ENCODE measurements at places on chromosomes 5 and 9.

DNA sequence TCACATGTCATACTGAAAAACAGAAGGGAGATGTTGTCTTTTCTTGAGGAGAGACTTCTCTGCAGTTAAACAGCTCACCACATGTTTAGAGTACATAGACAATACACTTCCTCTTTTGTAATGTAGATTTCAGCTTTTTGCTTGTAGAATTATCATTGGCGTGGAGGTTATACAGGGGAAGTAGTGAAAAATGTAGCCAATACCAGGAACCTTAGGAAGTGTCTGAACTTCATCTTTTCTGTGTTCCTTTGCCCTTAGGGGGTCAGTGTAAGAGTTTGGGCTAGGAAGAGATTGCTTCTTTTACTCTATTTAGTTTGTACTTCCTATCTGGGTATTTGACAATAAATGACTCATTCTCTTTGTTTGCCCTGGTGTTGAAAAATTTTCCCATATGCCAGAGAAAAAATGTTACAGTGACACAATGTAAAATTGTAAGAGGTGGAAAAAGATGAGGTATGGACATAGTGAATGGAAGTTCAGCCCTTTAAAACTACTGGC, 21.0 kb upstream of the CDKN2B start:
- no peak for DNase-seq

DNA sequence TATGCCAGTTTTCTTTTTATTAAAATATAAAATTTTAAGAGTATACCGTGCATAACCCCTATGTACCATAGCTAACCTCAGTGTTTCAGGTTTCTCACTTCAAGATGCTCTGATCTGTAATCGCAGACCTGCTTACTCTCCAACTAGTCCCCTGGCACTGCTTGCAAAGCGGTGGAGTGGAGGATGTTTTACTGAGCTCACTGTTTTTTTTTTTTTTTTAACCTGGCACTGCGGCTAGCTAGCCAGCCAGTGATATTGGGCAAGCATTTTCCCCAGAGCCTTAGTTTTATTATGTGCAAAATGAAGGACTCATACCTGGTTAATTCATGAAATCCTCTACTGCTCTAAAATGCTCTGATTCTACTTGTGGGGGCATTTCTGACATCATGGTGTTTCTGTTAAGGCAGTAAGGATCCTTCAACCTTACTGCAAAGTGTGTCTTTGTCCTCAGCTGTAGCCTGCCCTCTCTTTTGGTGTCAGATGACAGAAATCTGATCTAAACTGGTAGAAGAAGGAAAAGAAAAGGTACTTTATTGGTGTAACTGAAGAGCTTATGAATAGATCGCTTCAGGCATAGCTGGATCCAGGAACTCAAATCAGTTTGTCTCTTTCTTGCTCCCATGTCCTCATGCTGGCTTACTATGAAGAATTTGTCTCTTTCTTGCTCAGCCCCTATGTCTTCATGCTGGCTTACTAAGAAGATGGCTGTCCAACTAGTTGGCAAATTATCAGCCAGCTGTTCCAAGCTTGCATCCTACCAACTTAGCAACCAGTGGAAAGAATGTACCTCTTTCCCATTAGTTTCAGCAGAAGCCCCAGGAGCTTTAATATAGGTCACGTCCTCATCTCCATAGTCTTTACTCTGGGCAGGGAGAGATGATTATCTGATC, 59.8 kb downstream of the DOCK2 start:
- DNase-seq, result no peak

- DNase-seq, result no peak
Observed at GRCh38 chr5:134119720-134120119, 5.2 kb downstream of the TCF7 start.

GRCh38 chr9:78015241-78015640, 16.4 kb downstream of the GNAQ start:
- no peak for DNase-seq

GRCh38 chr5:149376711-149377447, 2.2 kb downstream of the IL17B start:
- DNase-seq, result no peak

DNA sequence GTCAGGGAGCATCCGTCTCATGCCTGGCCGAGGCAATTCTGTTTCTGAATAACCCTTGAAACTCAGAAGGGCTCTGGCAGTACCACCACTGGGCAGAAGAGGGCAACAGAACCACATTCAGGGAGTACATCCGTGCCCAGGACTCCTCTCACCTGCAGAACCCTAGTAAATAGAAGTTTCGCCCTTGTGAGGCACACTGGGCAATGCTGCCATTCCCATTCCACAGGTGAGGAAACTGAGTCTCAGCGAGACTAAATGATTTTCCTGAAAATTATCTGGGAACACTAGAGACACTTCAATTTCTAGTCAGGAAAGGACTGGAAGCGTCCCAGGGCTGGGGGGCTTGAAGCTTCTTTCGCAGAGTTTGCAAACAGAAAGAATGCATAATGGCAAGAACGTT, 74.7 kb downstream of the FGF1 start:
- peak; percentile 61 for DNase-seq

DNA sequence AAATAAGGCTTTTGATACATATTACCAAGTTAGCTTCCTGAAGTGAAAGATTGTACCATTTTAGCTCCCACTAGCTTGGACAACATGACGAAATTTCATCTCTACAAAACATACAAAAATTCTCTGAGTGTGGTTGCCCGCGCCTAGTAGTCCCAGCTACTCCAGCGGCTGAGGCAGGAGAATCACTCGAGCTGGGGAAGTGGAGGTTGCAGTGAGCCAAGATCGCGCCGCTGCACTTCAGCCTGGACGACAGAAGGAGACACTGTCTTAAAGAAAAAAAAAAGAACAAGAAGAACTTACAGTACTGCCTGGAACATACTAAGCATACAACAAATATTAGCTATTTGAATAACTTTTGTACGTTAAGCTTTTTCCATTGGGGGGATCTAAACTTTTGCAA, 29.7 kb upstream of the NRG2 start:
- no peak for DNase-seq

DNA sequence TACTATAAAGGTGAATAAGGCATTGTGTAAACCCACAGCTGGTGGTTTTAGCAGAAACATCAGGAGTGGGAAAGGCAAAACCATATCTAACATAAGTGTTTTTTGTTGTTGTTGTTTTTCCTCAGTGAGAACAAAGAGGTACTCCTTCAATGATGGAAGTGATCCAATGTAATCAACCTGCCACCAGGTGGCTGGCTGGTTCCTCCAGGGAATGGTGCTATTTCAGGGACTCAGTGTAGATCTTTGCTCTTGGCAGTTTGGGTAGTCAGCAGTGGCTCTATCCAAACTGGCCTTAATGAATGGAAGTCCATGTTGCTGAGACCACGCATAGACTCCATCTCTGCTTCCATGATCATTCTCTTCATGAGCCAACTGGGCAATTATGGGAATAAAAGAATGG, 10.8 kb downstream of the DMRTA1 start:
- no peak for DNase-seq

DNA sequence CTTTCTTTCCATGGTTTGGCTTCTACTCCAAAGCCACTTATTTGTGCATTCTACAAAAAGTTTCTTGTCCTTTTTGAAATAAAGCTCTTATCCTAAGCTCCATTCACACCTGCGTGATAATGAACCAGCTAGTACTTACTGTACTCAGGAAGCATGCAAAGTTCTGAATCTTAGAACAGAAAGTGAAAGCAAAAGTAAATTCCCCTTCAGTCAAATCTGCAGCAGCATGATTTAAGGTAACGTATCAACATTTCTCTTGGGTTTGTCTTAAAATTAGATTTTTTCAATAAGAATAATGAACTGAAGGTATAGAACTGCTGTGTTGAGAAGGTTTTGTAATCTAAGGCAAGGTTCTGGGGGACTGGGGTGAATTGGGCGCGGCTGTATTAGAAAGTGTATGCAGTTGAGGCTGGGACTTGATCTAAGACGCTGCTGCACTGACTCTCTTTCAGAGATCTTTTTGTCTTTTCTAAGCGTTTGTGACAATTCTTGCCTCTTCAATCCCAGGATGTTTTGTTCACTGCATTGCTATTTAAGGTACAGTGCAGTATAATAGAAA, at the start of gene ERAP2:
TSS of gene ERAP2 (plus strand) at position 209 of the 559 bp plus-strand sequence. CDS start 3,186 bp downstream, outside the sequence.
- DNase-seq, result peak; percentile 60

GRCh38 chr5:94367900-94368299, 250.5 kb downstream of the KIAA0825 start:
- no peak for DNase-seq

- DNase-seq, result no peak
Observed at GRCh38 chr5:114360816-114361723, 800 bp upstream of the KCNN2 start.

Data from CD4-positive, alpha-beta T cell treated with Interleukin-10 for 1 hour (primary cell).